Mesenteric fat pad (tissue), 1 donor: ENCODE measurements at places on chromosomes 11 and 22. TPM values are rescaled to one million over a fixed set of nuclear protein-coding genes. Genes with fewer than 3 reads are reported as not detected.

Gene PRAME
- total RNA-seq, result not detected

Gene MMP13
- not detected for total RNA-seq

Gene OR2D3
- total RNA-seq, result not detected

Gene OR4D5
- not detected for total RNA-seq

Gene SCUBE1
- 3.9 TPM for total RNA-seq

Gene EFCAB6
- 1.3 TPM for total RNA-seq

Gene CADM1
- total RNA-seq, result 14.8 TPM

Gene RHOD
- 22.2 TPM for total RNA-seq

- DNase-seq, result peak; percentile 97
Measured at GRCh38 chr11:47355283-47356128, 3.0 kb upstream of the MYBPC3 start.

- DNase-seq, result no peak
Measured at GRCh38 chr22:49904040-49904369, 14.2 kb downstream of the ALG12 start.

DNA sequence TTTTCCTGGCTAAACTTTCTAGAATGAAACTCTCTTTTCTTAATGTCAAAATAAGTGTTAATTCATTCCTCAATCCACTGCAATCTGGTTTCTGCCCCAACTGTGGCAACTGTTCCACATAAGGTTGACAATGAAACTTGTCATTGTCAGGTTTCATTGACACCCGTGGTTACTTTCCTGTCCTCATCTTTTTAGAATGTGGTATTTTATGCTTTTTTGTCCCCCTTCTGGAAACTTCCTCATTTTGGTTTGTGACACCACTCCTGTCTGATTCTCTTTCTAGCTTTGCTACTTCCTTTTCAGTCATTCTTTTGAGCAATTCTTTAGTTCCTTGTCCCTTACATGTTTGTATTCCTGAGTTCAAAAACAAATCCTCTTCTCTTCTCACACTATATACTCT lies 7.5 kb upstream of the PDE3B start:
- DNase-seq, result no peak

DNA sequence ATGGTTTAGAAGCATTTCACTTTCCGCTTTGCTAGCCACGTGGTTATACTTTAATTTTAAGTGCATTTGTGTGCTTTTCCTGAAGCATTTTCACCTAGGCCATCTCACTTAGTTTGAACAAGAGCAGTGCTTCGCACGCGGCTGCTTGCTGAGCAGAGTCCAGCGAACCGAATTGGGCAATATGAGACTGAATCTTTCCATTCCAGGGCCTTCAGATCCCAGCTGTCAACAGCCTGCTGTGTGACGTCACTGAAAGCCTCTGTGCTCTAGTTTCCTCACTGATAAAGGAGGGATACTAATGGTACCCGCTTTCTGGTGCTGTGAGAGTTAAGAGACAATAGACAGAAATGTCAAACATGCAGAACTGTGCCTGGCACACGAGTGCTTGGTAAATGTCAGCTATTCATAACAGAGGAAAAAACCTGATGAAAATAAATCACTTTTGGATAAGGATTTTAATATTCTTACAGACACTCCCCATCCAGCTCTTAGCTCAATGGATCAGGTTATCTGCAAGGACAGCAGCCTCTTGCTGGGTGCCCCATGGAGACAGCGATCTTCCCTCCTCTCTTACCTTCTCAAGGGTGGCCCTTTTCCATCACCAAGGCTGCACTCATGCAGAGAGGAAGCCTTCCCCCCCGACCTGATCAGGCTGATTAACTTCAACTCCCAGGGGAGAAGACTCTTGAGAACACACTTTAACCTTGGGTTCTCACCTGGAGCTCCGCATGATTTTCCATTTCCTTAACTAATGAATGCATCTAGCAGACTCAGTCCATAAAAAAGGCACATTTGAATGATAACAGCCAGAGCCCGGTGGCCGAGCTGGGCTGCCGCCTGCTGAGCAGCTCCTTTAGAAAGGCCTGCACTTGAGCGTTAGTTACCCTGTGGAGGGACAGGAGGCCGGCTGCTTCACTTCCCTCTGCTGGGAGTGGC lies 3.5 kb upstream of the GLB1L3 start:
- DNase-seq, result no peak

DNA sequence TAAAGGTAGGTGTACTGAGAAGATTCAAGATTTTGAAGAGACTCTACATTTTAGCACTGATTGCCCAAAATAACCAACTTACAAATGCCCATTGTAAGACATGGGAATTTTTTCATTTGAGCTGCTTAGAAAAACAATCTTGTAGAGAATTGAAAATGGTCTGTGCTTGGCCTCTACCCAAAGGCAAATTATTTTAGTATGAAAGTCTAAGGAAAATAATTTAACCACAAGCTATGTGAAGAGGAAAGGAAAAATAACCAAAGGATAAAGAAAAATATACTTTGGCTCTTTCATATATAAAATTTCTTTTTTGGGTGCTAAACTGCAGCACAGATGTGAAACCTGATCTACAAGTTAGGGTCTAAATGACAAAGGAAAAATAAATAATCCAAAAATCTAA lies 54.9 kb downstream of the ME3 start:
- DNase-seq, result no peak

GRCh38 chr11:99351624-99352023 lies 330.9 kb downstream of the CNTN5 start:
- DNase-seq, result no peak

GRCh38 chr22:44620129-44620840 lies 81.7 kb upstream of the PRR5 start:
- no peak for DNase-seq

DNA sequence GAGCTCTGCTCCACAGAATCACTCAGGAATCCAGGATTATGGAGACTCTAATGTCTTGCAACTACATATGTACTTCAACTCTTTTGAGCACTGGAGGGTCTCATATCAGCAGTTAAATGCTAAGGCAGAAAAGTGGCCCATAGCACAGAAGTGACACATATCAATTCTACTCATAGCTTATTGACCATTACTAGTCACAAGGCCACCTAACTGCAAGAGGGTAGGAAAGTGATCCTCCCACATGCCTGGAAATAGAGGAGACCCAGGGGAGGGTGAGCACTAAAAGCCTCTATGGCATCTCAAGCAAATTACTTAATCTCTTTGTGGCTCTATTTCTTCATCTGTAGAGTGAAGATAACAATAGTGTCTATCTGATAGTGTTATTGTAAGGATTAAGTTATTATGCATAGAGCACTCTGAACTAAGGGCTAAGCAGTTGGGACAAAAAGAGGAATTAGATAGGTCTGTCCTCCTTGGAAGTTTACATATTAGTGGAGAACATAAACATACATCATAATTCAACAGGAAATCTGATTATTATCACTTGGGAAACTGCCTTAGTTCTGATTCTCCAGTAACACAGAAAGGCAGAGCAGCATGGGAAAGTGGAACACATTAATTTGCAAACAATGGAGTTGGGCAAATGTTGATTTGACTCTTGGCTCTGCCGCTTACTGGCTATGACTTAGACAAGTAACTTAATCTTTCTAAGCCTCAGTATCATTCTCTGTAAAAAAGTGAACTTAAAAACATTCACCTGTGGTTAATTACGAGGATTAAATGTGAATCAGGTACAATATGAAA lies 25.1 kb upstream of the USP47 start:
- no peak for DNase-seq

DNA sequence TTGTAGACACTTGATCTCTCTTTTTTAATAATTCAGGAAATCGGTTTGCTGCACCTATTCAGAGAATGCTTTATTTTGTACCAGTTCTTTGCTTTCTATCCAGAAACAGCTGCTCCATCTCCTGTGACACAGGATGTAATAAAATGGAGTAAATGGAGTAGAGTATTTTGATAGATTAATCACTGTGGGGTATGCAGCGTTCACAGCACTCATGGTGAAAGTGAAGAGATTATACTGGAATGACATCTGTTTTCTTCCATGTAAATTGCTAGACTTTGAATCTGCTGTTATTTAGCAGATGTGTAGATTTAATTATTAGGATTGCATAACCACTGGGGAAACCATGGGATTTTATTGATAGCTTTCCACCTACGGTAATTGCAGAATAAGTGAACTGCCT lies 227.3 kb upstream of the ARHGAP42 start:
- no peak for DNase-seq

GRCh38 chr11:96038046-96038445 lies 114.1 kb upstream of the MTMR2 start:
- no peak for DNase-seq

DNA sequence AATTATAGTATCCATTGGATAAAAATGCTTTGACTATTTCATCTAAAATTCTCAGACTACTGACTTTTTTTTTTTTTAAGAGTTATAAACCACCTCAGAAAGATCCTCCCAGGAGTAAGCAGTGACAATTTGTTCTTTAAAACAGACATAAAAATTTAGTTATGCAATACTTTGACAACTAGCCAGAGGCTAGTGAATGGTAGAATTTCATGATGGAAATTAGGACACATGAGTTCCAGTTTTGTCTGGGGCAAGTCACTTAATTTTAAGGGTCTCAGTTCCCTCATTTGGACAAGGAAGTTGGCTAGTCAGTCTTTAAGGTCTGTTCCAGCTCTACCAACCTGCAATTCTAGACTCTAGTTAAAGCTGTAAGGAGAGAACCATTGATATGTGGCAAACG lies 2.9 kb downstream of the IL18 start:
- DNase-seq, result no peak

DNA sequence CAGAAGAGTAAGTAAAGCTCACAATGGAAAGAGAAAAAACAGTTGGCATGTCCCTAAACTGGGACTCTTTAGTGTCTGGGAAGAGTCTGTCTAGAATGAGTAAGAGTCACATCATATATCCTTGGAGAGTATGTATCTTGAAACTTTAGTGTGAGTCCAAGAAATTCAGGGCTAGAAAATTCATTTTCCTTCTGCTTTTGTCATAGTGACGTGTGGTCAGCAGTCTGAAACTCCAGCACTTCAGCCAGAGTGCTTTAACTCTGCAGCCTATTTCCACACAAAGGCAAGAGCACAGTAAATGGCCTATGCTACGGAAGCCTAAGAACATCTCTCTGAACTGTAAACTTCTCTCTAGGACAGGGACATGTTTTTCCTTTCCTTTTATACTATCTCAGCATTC lies 174.1 kb downstream of the FAM181B start:
- no peak for DNase-seq

DNA sequence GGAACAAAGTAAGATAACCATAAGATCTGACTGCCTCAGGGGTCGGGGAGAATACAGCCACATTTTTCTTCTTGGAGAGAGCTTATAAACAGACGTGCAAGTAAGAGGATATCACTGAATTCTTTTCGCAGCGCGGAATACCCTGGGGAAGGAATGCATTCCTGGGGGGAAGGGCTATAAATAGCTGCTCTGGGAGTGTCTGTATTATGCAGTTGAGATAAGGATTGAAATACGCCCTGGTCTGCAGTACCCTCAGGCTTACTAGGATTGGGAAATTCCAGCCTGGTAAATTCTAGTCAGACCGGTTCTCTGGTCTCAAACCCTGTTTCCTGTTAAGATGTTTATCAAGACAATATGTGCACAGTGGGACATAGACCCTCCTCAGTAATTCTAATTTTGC lies 1491.7 kb upstream of the RAG2 start:
- DNase-seq, result no peak

DNA sequence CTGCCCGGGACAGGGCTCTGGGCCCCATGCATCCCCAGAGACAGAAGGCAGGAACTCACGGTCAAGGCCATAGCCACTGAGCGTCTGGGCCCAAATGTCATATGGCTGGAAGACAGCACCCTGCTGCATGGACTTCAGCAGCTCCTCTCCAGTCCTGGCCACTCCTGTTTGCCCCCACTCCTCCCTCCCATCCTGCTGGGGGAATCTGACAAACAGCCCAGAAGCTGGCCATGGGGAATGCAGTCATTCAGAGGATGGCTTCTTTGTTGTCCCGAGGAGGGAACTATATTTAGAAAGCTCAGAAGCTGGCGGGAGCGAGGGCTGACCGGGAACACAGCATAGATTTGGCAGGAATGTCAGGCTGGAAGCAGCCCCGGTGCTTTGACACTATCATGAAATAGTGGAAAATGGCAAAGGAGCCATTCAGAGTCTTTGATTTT lies 35.0 kb downstream of the DKK3 start:
- peak; percentile 89 for DNase-seq

DNA sequence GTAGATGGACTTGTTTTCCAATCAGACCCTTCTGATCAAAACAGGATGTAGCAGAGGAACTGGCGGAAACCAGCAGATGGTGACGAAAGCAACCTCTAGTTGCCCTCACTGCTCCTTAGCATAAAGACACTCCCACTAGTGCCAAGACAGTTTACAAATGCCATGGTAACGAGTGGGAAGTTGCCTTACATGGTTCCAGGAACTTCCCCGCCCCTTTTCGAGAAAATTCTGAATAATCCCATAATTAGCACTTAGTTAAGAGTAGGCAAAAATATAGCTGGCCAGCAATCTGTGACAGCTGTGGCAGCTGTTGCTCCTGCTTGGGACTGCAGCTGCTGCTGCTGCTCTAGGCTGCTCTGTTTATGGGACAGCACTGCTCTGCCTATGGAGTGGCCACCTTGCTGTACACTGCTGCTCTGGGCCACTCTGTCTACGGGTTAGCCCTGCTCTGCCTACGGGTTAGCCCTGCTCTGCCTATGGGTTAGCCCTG lies 33.4 kb upstream of the SORL1 start:
- DNase-seq, result no peak

GRCh38 chr11:107564877-107565218 lies 687 bp downstream of the ALKBH8 start:
- DNase-seq, result no peak

- no peak for DNase-seq
Measured at GRCh38 chr11:74840486-74840885, 91.8 kb downstream of the RNF169 start.

- no peak for DNase-seq
Measured at GRCh38 chr11:72816404-72816990, 2.3 kb downstream of the ATG16L2 start.

GRCh38 chr22:39179841-39180335 lies 27.4 kb upstream of the CBX7 start:
- peak; percentile 83 for DNase-seq

DNA sequence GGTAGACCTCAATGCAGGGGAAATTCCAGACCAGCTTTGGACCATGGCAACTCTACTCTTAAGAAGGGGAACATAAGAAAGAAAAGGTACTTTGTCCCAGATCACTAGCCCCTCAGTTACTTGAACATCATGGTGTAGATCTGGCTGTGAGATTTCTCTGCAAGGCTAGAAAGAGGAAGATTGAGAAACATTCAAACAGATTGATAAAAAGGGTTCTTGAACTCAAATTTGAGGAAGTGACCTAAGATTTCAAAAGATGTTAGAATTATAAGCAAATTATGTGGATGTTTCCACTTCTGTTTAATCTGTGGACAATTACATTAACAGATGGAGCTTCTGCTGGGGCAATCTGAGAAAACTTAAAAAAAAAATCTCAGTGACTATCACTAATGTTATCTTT lies 21.8 kb upstream of the UPB1 start:
- no peak for DNase-seq
